ENCODE measurements at places on chromosomes 5 and 9.

- peaks cover 3% of the 10 kb centered on the region for H3K27me3 ChIP-seq
- DNase-seq, result no peak
- H3K4me1 ChIP-seq, result no peaks in the 10 kb centered on the region
- H3K27ac ChIP-seq, result no peak overlapping the region
- no peaks in the 10 kb centered on the region for H3K36me3 ChIP-seq
Observed at GRCh38 chr5:103525361-103525760, 37.2 kb downstream of the NUDT12 start.

DNA sequence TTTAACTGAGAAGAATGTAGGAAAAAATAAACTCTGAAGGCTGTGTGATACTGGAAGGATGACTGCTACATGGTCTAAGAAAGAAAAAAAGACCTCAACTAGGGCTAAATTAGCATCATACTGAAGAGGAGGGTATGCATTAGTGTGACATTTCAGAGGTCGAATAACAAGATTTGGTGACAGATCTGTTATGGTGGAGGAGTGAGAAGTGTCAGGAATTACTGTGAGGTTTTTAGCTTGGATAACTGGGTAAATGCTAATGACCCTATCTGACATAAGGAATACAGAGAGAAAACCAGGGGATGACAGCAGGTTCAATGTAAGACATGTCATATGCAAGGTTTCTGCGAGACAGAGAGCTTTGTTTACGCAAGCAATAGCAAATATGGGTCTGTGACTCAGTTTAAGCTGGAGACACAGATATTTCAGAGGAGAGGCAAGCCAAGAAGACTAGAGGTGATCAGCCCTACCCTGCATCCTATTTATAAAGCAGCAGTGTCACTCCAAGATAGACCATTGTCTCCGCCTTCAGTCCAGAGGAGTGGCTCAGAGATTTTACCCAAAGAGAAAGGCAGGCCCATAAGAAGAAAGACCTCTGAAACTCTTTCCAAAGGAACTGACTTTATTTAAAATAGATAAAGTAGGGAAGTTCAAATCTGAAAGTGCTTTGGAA lies 44.3 kb downstream of the FBN2 start:
- H3K4me1 ChIP-seq, result no peaks in the 10 kb centered on the region
- H3K4me3 ChIP-seq, result no peak overlapping the region
- no peaks in the 10 kb centered on the region for H3K27me3 ChIP-seq
- DNase-seq, result no peak
- H3K36me3 ChIP-seq, result no peaks in the 10 kb centered on the region

DNA sequence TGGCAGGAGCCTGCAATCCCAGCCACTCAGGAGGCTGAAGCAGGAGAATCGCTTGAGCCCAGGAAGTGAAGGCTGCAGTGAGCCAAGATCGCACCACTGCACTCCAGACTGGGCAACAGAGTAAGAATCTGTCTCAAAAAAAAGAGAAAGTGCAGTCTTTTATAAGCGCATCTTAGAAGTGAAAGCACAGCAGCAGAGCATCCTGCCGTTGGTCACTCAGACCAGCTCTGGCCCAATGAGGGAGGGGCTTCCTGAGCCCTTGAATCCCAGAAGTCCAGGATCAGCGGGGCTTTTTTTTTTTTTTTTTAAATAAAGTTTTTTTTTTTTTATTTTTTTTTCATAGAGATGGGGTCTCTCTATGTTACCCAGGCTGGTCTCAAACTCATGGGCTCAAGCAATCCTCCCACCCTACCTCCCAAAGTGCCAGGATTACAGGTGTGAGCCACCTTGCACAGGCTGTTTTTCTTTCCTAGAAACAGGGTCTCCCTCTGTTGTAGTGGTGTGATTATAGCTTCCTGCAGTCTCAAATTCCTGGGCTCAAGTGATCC lies 42.3 kb downstream of the NAIF1 start:
- H3K27me3 ChIP-seq, result no peaks in the 10 kb centered on the region
- no peaks in the 10 kb centered on the region for H3K36me3 ChIP-seq
- peaks cover 87% of the 10 kb centered on the region for H3K4me1 ChIP-seq
- H3K27ac ChIP-seq, result peak overlapping the region; percentile 96
- H3K4me3 ChIP-seq, result no peak overlapping the region

- H3K36me3 ChIP-seq, result no peaks in the 10 kb centered on the region
- no peak overlapping the region for H3K27ac ChIP-seq
- no peak for DNase-seq
- H3K27me3 ChIP-seq, result peaks cover 6% of the 10 kb centered on the region
Observed at GRCh38 chr5:159430361-159431012, 100.2 kb upstream of the IL12B start.

All from activated naive CD8-positive, alpha-beta T cell treated with anti-CD3 and anti-CD28 coated beads, Interleukin-2, amount 50 U/mL, for 24 hours (primary cell).